ENCODE measurements at places on chromosomes 12 and 14.

GRCh38 chr14:65555358-65555757 lies 142.8 kb downstream of the FUT8 start:
- no peak for DNase-seq

- DNase-seq = no peak
Observed at GRCh38 chr14:67420102-67420739, 8.3 kb upstream of the PLEK2 start.

DNA sequence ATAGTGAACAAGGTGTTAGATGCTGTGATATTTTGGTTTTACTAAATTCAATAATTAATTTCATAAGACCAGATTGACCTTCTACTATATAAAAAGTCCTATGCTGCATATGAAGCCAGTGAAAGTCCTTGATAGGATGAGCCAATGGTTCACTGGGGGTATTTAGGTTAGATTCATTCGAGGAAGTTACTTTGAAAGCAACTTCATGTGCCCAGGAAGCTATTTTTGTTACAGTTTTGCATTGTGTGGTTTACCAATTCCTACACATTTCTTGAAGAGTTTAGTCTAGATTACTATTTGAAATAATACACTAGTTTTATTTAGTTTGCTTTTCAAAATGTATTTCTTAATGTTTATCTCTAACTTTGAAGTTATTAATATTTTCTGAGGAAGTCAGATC lies 58.5 kb upstream of the RMST start:
- DNase-seq = no peak

GRCh38 chr14:61335671-61336275 lies 14.4 kb downstream of the PRKCH start:
- DNase-seq = no peak

GRCh38 chr12:67519484-67520433 lies 128.8 kb upstream of the DYRK2 start:
- no peak for DNase-seq

DNA sequence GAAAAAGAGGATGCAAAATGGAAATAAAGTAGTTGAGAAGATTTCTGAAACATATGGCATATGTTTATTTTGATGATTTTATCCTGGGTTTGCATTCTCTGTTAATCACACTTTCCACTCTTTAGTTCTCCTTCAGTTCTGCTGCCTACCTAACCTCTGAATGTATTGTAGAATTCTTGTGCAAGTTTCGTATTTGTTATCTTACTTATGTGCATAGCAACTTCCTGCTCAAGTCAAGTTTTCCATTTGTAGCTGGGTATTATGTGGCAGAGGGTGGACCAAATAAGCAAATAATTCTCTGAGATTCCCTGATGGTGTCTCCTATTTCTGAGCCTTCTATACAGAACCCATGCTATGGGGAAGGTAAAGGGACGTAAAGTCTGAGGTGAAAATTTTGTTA lies 381.6 kb downstream of the FOXG1 start:
- DNase-seq = no peak

DNA sequence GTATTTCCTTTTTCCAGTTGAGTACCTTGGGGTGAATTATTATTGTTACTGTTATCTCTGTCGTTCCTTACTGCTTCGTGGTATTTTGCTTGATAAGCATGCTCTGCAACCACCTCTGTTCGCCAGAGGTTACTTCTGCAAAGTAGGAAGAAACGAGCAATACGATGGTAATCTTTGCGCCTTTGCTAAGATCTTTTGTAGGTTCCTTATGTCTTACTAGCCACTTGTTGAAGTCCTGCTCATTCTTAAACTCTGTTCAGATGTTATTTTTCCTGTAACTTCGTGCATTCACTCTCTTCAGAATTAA lies 729 bp upstream of the M6PR start:
- DNase-seq = no peak

- no peak for DNase-seq
Observed at GRCh38 chr12:51749206-51749985, 99.1 kb downstream of the FIGNL2 start.

- no peak for DNase-seq
Observed at GRCh38 chr12:116210131-116210530, 67.4 kb downstream of the MED13L start.

- DNase-seq = no peak
Observed at GRCh38 chr12:64450711-64451486, 1.0 kb upstream of the TBK1 start.

- no peak for DNase-seq
Observed at GRCh38 chr14:104268725-104269436, 130.5 kb downstream of the KIF26A start.

DNA sequence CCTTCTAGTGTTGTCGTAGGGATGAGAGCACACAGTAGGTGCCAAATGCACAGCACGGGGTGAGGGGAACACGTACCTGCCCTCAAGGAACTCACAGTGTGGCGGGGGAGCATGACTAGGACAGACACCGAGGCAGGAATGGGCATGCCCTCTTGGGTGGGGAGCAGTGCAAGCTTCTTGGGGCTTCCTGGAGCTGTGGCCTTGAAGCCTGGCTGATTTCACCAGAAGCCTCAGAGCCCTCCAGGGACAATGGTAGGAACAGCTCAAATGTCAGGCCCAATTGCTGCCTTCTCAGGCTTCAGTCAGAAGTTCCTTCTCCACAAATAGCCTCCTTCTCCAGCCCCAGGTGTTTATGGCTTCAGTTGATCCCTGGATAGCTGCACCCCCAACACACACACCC lies 43.4 kb downstream of the TEAD4 start:
- DNase-seq = no peak

Measured in activated CD8-positive, alpha-beta memory T cell treated with anti-CD3 and anti-CD28 coated beads for 1 hour (primary cell).